Cortex of kidney (tissue), 1 donor: ENCODE measurements at places on chromosomes 3 and 15.

GRCh38 chr15:31403096-31403495 is 76.5 kb downstream of the KLF13 start:
- DNase-seq: no peak

- DNase-seq: no peak
Measured at GRCh38 chr3:149512073-149512782, 37.7 kb downstream of the TM4SF4 start.

DNA sequence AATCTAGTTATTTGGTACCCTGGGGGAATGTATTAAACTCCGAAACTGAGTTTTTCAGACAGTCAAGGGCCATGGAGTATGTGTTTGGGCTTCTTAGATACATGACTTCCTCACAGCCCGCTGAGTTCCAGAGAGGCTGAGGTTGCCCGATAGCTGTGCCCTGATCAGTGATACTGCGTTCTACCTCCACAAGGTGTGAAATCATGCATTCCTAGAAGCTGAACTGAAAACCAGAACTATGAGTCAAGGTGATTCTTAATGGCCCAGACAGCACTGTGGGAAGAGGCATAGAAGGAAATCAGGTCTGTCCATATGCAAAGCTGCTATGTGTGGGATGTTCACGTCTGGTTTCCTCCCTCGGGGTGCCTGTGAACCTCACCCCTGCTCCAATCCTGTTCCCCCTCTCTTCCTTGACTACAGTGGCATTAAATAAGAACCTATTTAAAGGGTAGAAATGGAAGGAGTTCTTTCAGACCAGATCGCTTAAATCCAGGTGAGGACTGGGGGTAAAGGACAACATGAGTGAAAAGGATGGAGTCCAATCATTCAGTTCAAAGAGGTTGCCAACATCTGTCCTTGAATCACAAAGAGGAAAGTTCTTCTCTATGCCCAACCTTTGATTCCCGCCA is 74.3 kb downstream of the MYO1E start:
- no peak for DNase-seq

DNA sequence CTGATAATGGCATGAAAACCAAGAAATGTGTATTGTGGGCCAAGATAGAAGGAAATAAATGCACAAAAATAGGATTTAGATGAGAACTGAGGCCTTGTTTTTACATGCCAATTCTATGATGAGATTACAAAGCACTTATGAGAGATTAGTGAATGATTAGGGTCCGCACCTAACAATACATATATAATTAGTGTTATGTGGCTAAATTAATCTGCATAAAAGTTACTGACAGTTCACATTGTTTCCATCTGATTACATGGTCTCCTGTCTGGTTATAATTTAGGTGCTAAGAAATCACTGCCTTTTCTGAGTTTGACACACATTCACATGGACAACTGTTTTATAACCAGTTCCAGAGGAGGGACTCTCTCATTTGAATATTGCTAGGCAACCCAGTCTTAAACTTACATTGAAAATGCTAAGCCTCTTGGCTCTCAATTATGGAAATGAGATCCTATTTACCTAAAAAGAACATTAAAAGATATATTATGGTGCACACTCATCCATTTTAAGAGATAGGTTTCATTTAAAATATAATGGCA is 117.0 kb upstream of the ARL6 start:
- no peak for DNase-seq

- DNase-seq: no peak
Measured at GRCh38 chr3:44795197-44795596, 33.6 kb downstream of the KIF15 start.

GRCh38 chr3:100213891-100214573 is 46.8 kb upstream of the TBC1D23 start:
- no peak for DNase-seq

DNA sequence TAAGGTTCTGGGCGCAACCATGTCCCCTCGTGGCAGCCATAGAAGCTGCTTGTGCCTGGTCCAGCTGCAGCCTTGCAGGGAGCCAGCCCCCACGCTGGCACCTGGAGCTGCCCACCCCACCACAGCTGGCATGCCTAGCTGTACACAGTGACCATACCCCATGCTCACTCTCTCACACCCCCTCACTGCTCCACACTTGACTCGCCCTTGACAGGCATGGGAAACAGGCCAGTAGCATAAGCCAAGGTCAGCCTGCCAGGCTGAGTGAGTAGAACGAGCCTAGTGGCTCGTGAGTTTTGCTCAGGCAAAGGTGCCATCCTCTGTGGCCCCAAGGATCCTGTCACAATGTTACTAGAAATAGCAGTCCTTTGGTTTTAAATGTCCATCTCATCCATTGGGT is 52.7 kb upstream of the CADM2 start:
- DNase-seq: no peak

DNA sequence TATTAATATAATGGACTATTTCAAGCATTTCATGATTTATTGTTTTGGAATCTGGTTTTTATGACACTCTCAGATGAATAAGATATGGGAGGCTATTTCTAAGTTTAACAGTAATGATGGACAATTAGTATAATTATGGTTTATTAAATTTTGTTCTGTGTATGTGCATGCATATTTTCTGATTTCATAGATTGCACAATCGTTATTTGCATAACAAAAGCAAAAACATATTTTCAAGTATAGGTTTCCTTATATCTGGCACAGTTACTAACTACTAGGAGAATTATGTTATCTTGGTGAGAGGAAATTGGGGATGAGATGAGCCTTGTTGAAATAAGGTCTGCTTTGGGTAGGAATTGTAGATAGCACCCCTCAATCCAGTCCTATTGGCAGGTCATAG is 413.1 kb downstream of the MCTP2 start:
- DNase-seq: no peak

GRCh38 chr3:42055291-42055690 is 35.9 kb upstream of the TRAK1 start:
- DNase-seq: no peak

DNA sequence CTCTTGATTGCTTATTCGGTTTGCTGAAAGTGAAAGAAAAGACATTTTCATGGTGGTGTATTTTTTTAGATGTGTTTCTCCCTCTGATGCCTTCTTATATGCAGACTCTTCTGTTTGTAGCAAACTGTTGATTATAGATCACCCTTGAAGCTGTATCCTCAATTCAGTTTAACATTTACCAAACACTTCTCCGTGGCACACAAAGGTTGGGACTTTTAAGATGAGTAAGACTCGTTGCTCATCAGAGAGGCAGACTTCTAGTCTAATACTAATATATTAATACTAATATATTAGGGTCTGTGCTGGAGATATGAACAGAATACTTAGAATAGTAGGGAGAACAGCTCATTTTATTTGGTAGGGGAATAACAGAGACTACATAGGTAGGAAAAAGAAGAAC is 32.8 kb downstream of the RASA2 start:
- DNase-seq: no peak

DNA sequence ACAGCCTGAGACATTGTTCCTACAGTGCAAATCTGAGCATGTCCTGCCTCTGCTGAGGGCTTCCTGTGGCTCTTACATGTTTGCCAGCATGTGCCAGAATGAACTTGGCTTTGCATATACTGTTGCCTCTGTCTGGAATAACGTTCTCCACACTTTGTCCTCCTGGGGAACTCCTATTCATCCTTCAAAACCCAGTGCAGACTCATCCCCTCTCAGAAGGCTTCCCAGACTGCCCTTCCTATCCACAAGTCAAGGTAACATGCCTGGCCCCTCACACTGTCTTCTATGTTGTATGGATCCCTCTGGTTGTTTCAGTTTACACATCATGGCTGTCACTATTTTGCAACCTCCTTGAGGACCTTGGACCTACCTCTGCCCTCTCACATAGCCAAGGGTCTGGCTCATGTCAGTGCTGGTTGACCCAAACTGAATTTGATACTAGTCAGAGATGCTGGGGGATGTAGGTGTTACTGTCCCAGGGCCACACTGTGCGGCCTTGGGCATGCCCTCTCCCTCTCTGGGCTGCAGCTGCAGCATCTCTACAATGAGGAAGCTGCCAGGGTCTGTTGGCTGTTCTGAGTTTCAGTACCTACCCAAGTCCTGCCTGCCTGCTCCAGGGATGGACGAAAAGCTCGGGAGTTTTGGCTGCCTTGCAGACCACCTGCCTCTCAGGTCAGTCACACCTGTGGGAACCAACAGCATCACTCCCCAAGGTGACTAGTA is 29.0 kb upstream of the TSPAN3 start:
- no peak for DNase-seq

DNA sequence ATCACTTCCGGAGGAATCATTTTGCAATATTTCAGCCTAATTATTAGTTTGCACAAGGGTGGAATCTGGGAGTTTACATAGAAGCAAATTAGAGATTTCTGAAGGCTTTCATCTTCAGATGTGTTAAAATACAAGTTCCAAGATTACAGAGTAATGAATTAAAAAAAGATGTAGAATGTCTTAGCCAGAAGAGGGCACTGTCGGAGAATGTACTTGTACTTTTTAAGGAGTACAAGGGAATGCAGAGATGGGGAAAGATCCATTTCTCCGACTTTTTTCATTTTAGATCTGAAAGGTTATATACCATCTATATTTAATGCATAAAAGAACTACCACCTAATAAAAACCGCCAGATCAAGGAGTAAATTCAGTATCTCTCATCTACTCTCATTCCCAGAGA is 43.1 kb upstream of the WDR5B start:
- no peak for DNase-seq

DNA sequence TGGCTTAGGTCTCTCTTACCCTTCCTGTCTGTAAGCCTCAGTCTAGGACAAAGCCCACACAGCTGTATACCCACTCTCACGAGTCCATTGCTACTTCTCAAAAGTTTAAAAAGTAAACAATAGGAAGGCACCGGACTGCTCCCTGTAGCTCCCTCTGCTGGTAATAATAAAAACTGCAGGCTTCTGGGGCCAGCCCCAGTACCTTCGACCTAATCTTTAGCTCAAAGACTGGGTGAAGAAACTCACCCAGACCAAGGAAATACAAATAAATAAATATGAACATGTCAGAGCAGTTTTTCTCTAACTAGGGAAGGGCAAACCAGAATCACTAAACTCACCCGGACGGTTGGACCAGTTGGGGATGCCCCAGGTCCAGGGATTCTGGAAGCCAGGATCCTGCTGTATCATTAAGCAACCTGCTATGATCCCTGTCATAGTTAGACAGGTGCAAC is 5.0 kb downstream of the FAM219B start:
- DNase-seq: no peak

DNA sequence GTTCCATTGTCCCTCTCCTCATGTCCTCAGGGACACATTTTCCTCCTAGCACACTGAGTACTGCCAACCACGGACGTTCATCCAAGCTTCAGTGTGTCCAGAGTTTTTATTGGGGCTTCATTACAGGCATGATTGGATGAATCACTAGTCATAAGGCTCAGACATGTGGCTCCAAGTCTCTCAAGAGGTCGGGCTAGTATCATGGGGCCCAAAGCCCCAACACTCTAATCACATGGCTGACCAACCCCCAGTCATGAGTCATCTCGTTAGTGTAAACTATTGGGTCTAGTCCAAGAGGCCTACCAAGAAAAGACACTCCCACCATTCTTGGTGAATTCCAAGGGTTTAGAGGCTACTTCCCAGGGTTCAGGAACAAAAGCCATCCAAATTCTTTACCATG is 4.4 kb downstream of the TERC start:
- no peak for DNase-seq

GRCh38 chr3:175879417-175879816 is 1020.3 kb downstream of the NAALADL2 start:
- DNase-seq: no peak

DNA sequence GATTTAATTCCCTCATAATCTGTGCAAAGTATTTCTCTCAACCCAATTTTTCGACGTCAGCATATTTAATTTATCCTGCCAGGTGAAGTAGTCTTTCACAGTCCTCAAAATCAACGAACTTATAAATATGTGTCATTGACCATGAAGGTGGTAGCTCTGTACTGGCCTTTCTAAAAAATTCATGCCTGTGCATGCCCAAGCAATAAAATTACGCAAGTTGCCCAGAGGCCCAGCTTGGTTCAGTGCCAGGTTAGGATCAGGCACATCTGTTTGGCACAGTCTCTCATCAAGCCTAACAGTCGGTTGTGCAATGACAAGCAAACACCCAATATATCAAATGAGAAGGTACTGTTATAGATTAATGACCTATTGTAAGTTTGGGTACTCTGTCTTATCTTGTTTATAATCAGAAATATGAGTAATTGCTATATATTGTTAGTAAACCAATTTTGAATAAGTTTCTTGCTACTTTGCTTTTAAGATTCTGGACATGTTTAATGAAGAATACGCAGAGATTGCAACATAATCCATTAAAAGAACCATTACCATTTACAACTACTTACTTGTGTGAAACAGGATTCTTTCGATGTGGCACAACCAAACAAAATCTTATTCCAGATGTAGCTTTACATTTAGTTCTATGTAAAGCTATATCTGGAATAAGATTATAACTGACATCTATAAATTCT is 159.0 kb upstream of the IL12A start:
- DNase-seq: no peak

DNA sequence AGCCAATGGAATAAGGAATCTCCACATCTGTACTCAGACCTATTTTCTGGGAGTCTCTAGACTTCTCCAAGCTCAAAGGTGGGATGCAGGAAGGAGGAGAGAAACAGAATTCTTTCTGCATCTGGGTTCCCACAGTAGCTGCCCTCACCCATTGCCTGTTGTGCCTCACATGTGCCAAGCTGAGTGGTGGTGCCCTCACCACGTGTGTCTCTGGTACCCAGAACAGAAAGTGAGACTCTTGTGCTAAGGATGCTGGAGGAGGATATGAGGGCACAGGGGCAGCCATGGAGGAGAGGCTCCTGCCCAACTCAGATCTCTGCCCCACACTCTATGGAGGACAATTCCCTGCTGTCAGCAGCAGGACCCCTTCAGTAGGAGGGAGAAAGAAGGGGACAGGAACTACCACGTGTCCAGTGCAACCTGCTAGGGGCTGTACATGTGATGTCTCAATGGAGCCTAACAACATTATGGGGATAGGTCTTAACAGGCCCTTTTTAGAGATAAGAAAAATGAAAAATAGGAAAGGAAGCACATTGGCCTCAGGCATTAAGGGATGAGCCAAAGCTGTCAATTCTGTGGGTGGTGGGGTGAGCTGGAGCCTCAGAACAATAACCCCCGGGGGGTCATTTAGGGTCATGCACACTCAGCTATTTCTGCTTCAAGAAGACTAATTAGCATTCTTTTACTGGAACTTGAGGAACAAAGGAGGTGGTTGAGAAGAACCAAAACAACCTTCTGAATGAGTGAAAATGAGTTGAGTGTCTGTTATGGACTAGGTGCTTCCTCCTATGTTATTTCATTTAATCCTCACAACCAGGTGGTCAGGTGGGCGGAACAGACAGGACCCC is 16.3 kb upstream of the NOX5 start:
- no peak for DNase-seq
